ENCODE measurements at places on chromosomes 13 and 19. TPM values are rescaled to one million over a fixed set of nuclear protein-coding genes. Genes with fewer than 3 reads are reported as not detected.

Gene POSTN
- total RNA-seq = 2.0 TPM

Gene CHMP2A
- 62.8 TPM for total RNA-seq

Gene F10
- 0.82 TPM for total RNA-seq

Gene CAPS
- total RNA-seq = 2.4 TPM

Gene CEACAM4
- not detected for total RNA-seq

Gene CGB1
- not detected for total RNA-seq

Gene AMER2
- total RNA-seq = 143 TPM

All from frontal cortex (tissue), 4 donors.